Activated naive CD4-positive, alpha-beta T cell treated with anti-CD3 and anti-CD28 coated beads for 36 hours (primary cell): ENCODE measurements at places on chromosomes 3 and 15.
A peak's percentile ranks its signal among the peaks of the same experiment; 100 is the strongest.

DNA sequence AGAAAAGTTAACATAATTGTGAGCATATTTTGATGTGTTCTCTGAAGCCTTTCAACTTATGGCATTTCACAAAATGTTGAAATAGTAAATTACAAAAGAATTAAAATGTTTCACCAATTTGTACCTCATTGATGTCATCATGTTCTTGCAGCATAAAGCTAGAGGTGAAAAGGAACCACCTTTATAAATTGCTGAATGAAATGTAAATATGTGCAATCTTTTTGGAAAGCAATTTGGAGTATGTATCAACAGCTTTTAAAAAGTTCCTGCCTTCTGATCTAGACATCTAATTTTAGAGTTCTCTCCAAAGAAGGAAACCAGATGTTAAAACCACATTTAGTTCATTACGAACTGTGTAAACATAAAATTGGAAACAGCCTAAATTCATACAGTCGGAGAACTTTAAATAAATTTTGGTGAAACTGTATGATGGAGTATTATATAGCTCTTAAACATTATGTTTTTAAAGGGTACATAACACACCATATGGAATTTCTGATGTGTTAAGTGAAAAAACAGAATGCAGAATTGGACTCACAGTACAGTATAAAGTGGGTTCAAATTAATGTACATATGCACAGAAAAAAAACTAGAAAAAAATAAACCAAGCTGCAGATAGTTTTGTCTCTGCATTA is 311.2 kb upstream of the NAALADL2 start:
- DNase-seq: no peak
- H3K36me3 ChIP-seq: no peaks in the 10 kb centered on the region
- no peaks in the 10 kb centered on the region for H3K27me3 ChIP-seq
- no peak overlapping the region for H3K4me3 ChIP-seq

- H3K4me3 ChIP-seq: no peak overlapping the region
- H3K4me1 ChIP-seq: no peaks in the 10 kb centered on the region
- no peaks in the 10 kb centered on the region for H3K36me3 ChIP-seq
- H3K27me3 ChIP-seq: no peaks in the 10 kb centered on the region
- peak; percentile 23 for DNase-seq
- H3K27ac ChIP-seq: no peak overlapping the region
Observed at GRCh38 chr15:89673165-89673512, 6.0 kb downstream of the PLIN1 start.

GRCh38 chr3:33678073-33678472 is 40.0 kb downstream of the CLASP2 start:
- H3K4me3 ChIP-seq: no peak overlapping the region
- H3K27ac ChIP-seq: no peak overlapping the region
- no peaks in the 10 kb centered on the region for H3K4me1 ChIP-seq
- H3K27me3 ChIP-seq: no peaks in the 10 kb centered on the region
- peaks cover 48% of the 10 kb centered on the region for H3K36me3 ChIP-seq

DNA sequence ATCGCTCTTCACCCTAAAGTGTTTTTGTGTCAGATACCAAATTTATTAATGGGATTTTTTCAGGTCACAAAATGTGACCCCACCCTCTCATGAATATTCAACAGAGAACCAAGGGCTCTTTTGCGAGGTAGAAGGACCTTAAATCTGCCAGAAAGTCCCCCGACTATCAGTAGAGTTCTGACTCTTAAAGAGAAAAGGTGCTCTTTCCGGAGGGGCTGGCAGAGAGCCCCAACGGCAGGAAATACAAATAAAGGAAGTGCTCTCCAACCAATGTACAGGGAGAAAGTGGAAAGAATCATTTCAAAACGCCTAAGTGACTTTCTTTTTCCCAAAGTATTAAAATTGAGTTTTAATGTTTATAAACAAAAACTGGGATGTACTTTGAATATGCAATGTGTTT is 517.2 kb downstream of the FOXP1 start:
- peak overlapping the region; percentile 97 for H3K27ac ChIP-seq
- peaks cover 3% of the 10 kb centered on the region for H3K36me3 ChIP-seq
- DNase-seq: peak; percentile 68
- peaks cover 56% of the 10 kb centered on the region for H3K4me1 ChIP-seq

GRCh38 chr3:134085034-134085775 is 55.5 kb upstream of the SLCO2A1 start:
- no peaks in the 10 kb centered on the region for H3K27me3 ChIP-seq
- no peak overlapping the region for H3K27ac ChIP-seq
- no peak overlapping the region for H3K4me3 ChIP-seq
- no peak for DNase-seq

DNA sequence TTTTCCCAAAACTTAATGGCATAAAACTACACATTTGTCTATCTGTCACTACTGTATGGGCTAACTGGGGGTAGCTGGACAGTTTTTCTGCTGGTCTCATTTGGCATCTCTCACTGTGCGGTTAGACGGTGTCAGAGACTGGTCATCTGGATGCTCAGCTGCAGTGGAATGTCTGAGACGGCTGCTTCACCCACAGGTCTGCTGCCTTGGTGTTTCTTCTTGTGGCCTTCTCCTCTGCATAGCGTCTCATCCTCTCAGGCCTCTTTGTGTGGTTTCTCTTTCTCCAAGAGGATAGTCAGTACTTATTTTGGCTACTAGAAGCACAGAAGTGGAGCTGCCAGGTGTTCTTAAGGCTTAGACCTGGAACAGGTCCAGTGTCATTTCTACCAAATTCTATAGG is 35.9 kb upstream of the GOLGA6L9 start:
- H3K4me3 ChIP-seq: no peak overlapping the region
- H3K36me3 ChIP-seq: no peaks in the 10 kb centered on the region
- no peak overlapping the region for H3K27ac ChIP-seq
- H3K4me1 ChIP-seq: peaks cover 5% of the 10 kb centered on the region
- DNase-seq: no peak

GRCh38 chr15:98755781-98756180 is 107.4 kb downstream of the IGF1R start:
- H3K36me3 ChIP-seq: no peaks in the 10 kb centered on the region
- no peak overlapping the region for H3K4me3 ChIP-seq
- DNase-seq: no peak
- peaks cover 50% of the 10 kb centered on the region for H3K4me1 ChIP-seq

- peak overlapping the region; percentile 66 for H3K4me3 ChIP-seq
- H3K36me3 ChIP-seq: peaks cover 35% of the 10 kb centered on the region
- H3K4me1 ChIP-seq: peaks cover 83% of the 10 kb centered on the region
- H3K27ac ChIP-seq: peak overlapping the region; percentile 82
Observed at GRCh38 chr3:152281133-152281713, 12.5 kb downstream of the MBNL1 start.

GRCh38 chr3:171377859-171378258 is 82.3 kb downstream of the TNIK start:
- H3K27ac ChIP-seq: no peak overlapping the region
- no peak for DNase-seq
- no peaks in the 10 kb centered on the region for H3K27me3 ChIP-seq
- no peak overlapping the region for H3K4me3 ChIP-seq

DNA sequence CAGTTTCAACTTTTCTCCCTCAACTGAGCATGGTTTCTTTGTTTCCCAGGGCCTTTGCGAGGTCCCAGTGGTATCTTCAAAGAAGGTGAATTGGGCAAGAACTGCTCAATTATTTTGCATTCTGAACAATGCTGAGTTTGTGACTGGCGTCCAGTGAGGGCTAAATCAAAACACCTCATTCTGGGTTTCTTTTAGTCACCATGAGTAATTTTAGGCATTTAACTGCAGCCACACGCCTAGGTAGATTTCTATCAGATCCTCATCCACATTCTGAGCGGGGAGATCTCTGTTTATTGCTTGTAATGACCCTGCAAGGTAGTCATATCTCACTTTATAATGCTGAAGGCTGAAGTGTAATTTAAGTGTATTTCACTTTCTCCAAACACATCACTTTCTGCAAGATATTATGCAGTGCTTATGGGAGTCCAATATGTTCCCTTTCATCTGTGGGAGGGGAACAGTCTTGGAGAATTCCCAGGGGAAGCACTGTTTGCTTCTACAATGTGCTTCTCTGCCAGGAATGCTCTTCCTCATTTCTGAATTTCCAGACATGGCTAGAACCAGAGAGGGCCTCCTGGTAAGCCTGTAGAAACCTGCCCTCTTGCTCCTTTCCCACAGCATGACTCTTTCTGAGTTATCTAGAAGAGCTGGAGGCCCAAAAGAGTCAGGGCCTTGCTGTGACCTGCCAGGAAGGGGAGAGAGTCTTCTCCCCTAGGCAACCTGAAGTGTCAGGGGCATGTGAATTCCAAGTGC is 91.7 kb downstream of the FRMD4B start:
- no peak overlapping the region for H3K27ac ChIP-seq
- H3K4me3 ChIP-seq: no peak overlapping the region
- peaks cover 7% of the 10 kb centered on the region for H3K4me1 ChIP-seq

GRCh38 chr3:40099871-40100270 is 209.6 kb upstream of the EIF1B start:
- no peaks in the 10 kb centered on the region for H3K27me3 ChIP-seq
- DNase-seq: no peak
- H3K27ac ChIP-seq: no peak overlapping the region
- H3K4me1 ChIP-seq: no peaks in the 10 kb centered on the region
- no peaks in the 10 kb centered on the region for H3K36me3 ChIP-seq
- H3K4me3 ChIP-seq: no peak overlapping the region

- H3K4me1 ChIP-seq: no peaks in the 10 kb centered on the region
- no peak overlapping the region for H3K27ac ChIP-seq
- DNase-seq: no peak
- H3K36me3 ChIP-seq: peaks cover 51% of the 10 kb centered on the region
- H3K27me3 ChIP-seq: no peaks in the 10 kb centered on the region
Observed at GRCh38 chr15:40714144-40714543, 19.2 kb downstream of the RAD51 start.

GRCh38 chr3:188152660-188153436 is 1.1 kb upstream of the LPP start:
- H3K36me3 ChIP-seq: peaks cover 1% of the 10 kb centered on the region
- peak overlapping the region; percentile 83 for H3K4me3 ChIP-seq
- peaks cover 51% of the 10 kb centered on the region for H3K4me1 ChIP-seq
- H3K27me3 ChIP-seq: no peaks in the 10 kb centered on the region
- peak; percentile 45 for DNase-seq
- peak overlapping the region; percentile 70 for H3K27ac ChIP-seq

DNA sequence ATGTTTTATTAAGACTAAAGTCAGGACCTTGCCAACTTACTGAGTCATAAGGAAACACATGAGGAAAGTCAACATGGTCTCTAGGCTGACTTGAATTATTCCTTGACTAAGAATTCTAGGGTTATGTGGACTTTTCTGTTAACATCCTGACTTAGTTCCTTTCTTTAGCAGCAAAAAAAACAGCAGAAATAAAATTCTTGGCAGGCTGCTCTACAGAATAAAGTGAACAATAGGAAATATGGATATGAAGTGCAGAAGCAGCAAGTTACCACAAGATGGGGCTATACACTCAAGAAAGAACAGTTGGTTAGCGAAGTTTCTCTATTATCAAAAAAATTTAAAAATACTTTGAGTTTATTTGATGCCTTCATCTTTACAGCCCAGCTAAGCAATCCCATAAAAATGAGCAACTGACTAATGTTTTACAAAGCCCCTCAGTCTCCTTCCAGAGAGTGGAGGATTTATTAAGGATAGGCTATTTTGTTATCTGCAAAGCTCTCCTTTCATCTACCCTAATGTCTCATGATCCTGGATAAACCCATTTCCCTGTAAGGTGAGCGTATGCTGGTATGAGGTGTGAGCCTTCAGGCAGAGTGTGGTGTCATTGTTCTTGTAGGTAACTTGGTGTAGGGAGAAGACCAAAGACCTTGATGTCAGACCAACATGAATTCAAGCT is 23.1 kb upstream of the MCCC1 start:
- no peaks in the 10 kb centered on the region for H3K36me3 ChIP-seq
- no peak for DNase-seq
- peaks cover 5% of the 10 kb centered on the region for H3K4me1 ChIP-seq
- no peak overlapping the region for H3K27ac ChIP-seq

DNA sequence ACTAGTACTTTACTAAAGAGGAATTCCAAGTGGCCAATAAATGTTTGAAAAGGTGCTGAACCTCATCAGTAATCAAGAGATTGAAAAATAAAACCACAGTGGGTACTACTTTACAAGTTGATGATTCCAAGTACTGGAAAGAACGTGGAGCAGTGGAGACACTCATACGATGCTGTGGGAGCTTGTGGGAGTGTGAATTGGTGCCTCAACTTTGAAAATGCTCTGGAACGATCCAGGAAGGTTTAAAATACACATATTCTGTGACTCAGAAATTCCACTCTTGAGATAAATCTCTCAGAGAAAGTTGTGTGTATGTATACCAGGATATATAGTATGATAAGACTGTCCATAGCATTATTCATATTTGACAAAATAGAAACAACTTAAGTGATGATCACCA is 9.3 kb downstream of the LRCH3 start:
- peaks cover 65% of the 10 kb centered on the region for H3K4me1 ChIP-seq
- no peak overlapping the region for H3K4me3 ChIP-seq
- no peak overlapping the region for H3K27ac ChIP-seq
- H3K36me3 ChIP-seq: no peaks in the 10 kb centered on the region

GRCh38 chr3:14525685-14526631 is 14.2 kb downstream of the GRIP2 start:
- peaks cover 5% of the 10 kb centered on the region for H3K27me3 ChIP-seq
- no peak overlapping the region for H3K27ac ChIP-seq
- DNase-seq: no peak
- H3K4me1 ChIP-seq: no peaks in the 10 kb centered on the region
- H3K36me3 ChIP-seq: no peaks in the 10 kb centered on the region

DNA sequence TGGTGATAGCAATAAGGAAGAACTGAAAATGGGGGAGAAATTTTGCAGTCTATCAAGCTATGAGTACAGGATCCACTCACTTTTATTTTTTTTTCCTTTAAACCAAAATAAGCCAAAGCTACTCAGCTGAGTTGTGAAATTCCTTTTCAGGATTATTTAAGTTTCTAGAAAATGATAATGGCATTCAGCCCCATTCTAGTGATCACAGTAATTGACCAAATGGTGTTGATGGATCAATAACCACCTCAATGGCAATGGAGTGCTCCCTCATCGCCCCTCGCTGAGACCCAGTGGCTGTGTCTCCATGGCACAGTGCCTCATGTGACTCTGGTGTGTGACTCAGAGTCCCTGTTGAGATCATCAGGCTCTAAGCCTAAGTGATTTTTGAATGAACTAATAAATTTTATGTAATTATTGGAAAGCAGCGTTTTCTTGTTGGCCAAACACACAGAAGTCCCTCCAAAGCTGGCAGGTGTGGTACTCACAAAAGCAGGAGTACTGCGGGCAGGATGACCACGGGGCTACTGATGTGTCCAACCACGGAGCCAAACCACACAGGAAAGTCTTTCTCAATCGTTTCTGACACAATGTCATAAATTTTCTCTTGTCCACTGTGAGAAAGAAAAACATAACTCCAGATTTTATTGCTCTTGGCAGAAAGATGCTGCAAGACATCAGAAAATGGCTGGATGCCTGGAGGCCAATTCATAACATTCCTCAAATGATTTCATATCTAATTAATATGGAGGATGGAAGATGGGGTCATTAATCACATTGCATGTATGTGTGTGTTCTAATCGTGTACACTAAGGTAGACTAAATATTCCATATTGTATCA is 14.4 kb upstream of the STARD5 start:
- H3K4me1 ChIP-seq: peaks cover 7% of the 10 kb centered on the region
- H3K27me3 ChIP-seq: no peaks in the 10 kb centered on the region
- peaks cover 2% of the 10 kb centered on the region for H3K36me3 ChIP-seq
- H3K4me3 ChIP-seq: no peak overlapping the region
- DNase-seq: no peak
- H3K27ac ChIP-seq: no peak overlapping the region

GRCh38 chr3:62703451-62704167 is 171.6 kb downstream of the CADPS start:
- DNase-seq: no peak
- H3K27me3 ChIP-seq: no peaks in the 10 kb centered on the region
- no peaks in the 10 kb centered on the region for H3K4me1 ChIP-seq
- no peak overlapping the region for H3K4me3 ChIP-seq
- H3K36me3 ChIP-seq: no peaks in the 10 kb centered on the region
